ENCODE measurements at places on chromosomes 4 and X.
A peak's percentile ranks its signal among the peaks of the same experiment; 100 is the strongest.

- no peak for DNase-seq
These were observed 1.6 kb upstream of the GIMD1 start for GRCh38 chr4:106370214-106370613.

- peak; percentile 38 for DNase-seq
These were observed 99.3 kb upstream of the BCOR start for GRCh38 chrX:40197071-40197470.

GRCh38 chr4:189029976-189030504 lies 890.8 kb downstream of the TRIML1 start:
- no peak for DNase-seq

- peak; percentile 46 for DNase-seq
These were observed at the start of gene GAB3 for GRCh38 chrX:154750301-154751202. GAB3 (minus strand) TSS chrX:154751077; CDS start chrX:154751025, 52 bp downstream.

DNA sequence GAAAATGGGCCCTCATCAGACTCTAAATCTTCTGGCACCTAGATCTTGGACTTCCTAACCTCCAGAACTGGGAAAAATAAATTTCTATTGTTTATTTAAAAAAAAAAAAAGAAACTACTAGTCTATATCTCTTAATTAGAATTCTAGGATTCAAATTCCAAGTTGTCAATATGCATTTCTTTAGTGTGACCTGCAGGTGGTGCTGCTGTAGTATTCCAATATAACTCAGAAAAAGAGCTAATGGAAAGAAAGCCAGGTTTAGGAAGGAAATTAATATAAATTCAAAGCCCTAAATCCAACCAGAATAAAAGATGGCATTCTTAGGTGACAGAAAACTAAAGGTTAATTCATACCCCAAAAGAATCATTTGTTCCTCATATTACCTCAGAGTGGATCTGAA lies 80.0 kb upstream of the NALF2 start:
- no peak for DNase-seq

DNA sequence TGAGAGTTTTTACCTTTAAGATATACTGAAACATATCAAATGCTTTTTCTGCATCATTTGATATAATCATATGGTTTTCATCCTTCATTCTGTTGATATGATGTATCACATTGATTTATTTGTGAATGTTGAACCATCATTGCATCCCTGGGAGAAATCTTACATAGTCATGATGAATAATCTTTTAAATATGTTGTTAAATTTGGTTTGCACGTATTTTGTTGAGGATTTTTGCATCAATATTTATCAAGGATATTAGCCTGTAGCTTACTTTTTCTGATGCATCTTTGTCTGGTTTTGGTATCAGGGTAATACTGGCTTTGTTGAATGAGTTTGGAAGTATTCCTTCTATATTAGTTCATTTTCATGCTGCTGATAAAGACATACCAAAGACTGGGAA lies 541.4 kb downstream of the TLL1 start:
- no peak for DNase-seq

DNA sequence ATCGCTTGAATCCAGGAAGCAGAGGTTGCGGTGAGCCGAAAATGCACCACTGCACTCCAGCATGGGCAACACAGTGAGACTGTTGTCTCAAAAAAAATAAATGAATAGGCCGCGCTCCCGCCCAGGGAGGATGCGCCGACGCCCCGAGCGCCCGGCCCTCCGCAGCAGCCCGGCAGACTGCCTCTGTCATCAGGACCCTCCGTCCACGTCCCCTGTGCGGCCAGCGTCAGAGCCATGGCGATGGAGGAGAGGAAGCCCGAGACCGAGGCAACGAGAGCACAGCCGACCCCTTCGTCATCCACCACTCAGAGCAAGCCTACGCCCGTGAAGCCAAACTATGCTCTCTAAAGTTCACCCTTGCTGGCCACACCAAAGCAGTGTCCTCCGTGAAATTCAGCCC lies 21.4 kb downstream of the LIAS start:
- DNase-seq: no peak

- DNase-seq: no peak
These were observed 149.3 kb downstream of the DMD start for GRCh38 chrX:33062041-33062440.

DNA sequence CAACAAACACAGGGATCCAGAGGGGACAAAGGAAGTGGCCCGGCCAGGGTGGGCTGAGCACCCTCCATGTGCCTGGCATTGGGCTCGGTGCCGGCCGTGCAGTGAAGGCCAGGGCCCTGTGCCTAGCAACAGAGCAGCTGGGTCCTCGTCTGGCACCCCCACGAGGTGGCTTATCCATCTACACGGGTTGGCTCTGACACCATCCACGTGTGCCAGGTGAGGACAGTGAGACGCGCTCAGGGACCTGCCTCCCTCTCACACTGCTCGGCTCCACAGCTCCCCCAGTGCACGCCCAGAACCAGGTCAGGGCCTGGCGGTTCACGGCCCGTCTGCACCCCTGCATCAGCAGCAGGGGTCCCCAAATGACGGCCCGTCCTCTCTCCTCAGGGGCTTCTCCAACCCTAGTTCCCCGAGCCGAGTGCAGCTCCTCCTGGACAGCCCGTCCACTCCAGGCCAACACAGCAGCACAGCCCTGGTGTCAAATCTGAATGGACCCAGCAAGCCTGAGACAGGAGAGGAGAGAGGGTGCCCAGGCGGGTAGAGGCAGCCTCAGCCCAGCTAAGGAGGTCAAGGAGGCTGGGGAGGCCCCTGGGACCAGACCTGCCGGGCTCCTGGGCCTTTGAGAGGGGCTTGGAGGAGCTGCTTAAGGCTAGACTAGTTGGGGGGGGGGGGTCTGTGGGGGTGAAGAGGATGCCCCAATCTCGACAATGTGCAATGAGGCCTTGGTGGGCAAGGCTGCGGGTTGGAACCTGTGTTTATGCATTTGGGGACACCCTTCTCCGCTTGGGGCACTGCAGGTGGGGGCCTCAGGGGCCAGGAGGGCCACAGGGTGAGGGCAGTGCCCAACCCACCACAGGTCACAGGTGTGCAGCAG lies 113.6 kb downstream of the FAM53A start:
- no peak for DNase-seq

DNA sequence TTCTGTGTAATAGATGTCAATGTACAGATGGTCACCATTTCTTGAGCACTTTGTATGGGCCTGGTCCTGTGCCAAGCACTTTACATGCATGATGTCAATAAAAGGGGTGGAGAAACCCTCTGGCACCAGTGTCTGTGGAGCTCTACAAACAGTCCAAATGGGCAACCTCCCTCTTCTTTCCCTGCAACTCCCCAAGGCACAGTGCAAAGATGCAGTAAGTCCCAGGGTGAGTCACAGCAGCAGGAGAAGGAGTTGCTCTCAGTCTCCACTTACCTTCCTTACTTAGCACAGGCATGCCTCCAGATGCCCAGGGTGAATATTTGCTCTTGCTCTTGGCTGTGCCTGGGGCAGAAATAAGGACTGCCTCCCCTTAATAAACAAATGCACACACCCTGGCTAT lies 4.3 kb downstream of the OCIAD2 start:
- DNase-seq: no peak

- DNase-seq: no peak
These were observed 368.6 kb upstream of the CXorf51A start for GRCh38 chrX:147183161-147183560.

- no peak for DNase-seq
These were observed 278.6 kb upstream of the DIPK2B start for GRCh38 chrX:45479196-45479834.

DNA sequence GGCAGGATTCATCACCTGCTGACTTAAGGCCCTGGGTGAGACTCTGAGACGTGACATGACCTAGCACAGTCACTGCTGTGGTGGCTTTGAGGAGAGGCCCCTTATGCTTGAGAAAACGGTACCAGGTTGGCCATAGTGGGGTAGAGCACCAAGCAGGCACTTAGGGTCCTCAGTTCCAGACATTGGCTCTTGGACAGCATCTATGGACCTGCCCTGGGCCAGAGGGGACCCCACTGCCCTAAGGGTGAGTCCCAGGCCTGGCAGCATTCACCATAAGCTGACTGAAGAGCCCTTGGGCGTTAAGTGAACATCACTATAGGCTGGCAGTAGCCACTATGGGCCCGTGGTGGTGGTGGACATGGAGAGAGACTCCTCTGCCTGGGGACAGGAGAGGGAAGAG lies 78.7 kb downstream of the FNIP2 start:
- DNase-seq: no peak

- DNase-seq: peak; percentile 96
These were observed at the start of gene MMAA for GRCh38 chr4:145618932-145619638. MMAA (plus strand) TSS chr4:145619385; CDS start chr4:145639140, 19,755 bp downstream.

DNA sequence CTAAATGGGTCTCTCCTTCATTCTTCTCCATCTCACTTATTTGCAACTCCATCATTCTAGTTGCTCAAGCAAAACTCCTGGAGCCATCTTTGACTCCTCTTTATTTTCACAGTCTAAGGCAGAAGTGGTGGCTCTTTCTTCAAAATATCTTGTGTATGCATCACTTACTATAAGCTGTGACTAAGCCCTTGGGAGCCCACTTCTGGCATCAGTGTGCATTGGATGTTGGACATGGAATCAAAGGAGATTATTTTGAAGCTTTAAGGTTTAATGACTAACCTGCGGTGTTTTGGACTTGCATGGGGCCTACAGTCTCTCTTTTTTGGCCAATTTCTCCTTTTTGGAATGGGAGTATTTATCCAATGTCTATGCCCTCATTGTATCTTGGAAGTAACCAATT lies 276.8 kb downstream of the SPOCK3 start:
- DNase-seq: no peak

- DNase-seq: no peak
These were observed 158.1 kb upstream of the TENM3 start for GRCh38 chr4:182085051-182085480.

DNA sequence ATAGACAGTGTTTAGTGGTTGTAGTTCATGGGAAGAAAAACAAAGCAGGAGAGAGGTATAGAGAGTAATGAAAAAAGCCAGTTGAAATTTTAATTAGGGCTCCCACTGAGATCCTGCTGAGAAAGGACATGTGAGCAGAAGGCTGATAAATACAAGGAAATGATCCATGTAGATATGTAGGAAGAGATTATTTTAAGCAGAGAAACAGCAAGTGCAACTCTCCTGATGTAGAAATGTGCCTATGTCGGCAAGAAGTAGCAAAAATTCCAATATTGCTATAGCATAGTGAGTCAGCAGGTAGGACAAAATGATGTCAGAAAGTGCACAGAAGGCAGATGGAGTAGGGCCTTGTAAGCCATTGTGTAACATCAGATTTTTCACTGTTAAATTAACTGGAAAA lies 1027.3 kb downstream of the PCDH18 start:
- DNase-seq: peak; percentile 12

GRCh38 chr4:180304321-180304720 lies 1938.9 kb upstream of the TENM3 start:
- no peak for DNase-seq

GRCh38 chr4:53919535-53919934 lies 144.9 kb downstream of the CHIC2 start:
- no peak for DNase-seq

GRCh38 chr4:14879683-14880082 lies 122.6 kb upstream of the CPEB2 start:
- no peak for DNase-seq

GRCh38 chr4:18419780-18420179 lies 398.2 kb upstream of the LCORL start:
- no peak for DNase-seq

GRCh38 chr4:10671366-10671765 lies 13.2 kb downstream of the CLNK start:
- no peak for DNase-seq

DNA sequence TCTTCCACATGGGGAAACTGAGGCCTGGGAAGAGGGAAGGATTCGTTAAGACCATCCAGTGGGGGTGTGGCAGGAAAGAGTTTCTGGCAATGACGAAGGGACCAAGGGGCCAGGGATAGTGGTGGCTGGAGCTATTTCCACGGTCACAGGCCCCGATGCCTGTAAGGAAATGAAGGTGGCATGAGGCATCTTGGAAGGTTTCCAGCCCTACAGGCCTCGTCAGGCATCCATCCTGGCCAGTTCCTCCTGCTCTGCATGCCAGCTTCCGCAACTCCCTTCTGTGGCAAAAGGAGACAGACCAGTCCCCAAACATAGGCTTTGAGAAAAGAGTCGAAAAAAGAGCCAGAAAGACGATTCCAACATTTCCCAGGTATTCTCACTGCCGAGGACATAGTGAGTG lies 9.2 kb upstream of the C4orf50 start:
- no peak for DNase-seq

GRCh38 chr4:154478547-154478946 lies 13.1 kb downstream of the DCHS2 start:
- no peak for DNase-seq

DNA sequence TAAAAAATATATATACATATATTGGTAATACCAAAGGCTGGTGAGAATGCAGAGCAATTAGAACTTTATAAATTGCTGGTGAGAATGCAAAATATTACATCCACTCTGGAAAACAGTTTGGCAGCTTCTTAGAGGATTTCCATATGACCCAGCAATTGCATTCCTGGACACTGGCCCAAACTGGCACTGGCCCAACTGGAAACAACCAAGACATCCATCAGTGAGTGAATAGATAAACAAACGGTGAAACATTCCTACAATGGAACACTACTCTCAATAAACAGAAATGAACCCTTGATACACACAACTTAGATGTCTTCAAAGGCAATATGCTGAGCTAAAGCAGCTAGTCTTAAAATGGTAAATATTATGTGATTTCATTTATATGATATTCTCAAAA lies 524.2 kb downstream of the IQCM start:
- DNase-seq: no peak

DNA sequence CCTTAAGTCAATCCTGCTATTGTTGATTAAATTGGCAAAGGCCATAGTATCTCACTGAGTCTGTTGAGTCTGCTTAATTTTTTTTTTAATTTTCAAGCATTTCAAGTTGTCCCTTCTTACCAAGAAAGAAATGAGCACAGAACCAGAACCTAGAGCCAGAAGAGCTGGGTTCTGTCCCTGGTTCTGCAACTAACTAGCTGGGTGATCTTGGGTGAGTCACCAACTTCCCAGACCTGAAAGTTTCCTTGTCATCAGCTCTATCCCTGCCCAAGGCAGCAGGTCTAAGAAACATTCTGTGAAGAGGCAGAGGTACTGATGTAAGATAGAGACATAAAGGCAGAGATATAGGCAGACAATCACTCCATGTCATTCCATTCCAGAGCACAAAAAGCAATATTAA lies 17.3 kb downstream of the TEC start:
- no peak for DNase-seq

GRCh38 chrX:41491267-41492004 lies 44.3 kb downstream of the NYX start:
- no peak for DNase-seq

DNA sequence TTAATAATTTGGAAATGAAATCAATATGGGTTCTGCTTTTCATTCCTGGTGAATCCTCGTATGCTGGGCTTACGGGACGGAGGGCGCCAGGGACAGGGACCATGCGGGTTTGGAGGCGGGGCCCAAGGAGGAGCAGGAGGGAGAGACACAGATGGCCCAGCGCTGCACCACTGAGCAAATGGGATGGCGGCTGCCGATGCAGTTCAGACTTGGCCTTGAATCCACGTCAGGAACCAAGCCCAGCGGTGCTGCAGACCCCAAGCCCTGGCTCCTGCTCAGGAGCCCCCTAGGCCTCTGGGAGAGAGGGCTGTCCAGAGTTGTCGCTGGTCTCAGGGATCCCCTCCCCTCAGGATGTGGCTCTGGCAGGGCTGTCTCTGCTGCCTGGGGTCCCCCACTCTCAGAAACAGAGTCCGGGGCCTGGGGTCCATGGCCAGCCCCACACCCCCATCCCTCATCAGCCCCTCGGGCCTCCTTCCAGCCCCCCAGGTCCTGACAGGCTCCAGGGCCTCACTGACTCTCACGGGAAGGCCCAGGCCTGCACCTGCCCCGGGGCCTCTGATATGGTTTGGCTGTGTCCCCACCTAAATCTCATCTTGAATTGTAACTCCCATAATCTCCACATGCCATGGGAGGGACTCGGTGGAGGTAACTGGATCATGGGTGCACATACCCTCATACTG lies 75.2 kb downstream of the FAM53A start:
- DNase-seq: no peak

GRCh38 chr4:95939141-95939540 lies 99.2 kb downstream of the PDHA2 start:
- DNase-seq: no peak
